HCT116 (cell line): ENCODE measurements at places on chromosomes 7 and 10. TPM values are rescaled to one million over a fixed set of nuclear protein-coding genes. Genes with fewer than 3 reads are reported as not detected.

DNA sequence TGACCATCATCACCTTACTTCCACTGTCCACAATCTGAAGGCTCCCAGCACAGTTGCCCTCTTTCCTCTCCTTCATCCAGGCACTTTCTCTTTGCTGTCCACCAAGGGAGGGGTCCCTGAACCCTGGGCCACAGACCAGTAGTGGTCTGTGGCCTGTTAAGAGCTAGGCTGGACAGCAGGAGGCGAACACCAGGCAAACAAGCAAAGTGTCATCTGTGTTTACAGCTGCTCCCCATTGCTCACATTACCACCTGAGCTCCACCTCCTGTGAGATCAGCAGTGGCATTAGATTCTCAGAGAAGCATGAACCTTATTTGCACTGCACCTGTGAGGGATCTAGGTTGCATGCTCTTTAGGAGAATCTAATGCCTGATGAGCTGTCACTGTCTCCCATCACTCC lies 27.7 kb downstream of the FZD1 start:
- peaks cover 16% of the 10 kb centered on the region; the same call in 1 of the 2 replicates for H3K27me3 ChIP-seq
- no peak for DNase-seq
- no peaks in the 10 kb centered on the region for H3K4me1 ChIP-seq
- no peak overlapping the region for H3K27ac ChIP-seq
- H3K4me3 ChIP-seq, result no peak overlapping the region
- H3K36me3 ChIP-seq, result no peaks in the 10 kb centered on the region

GRCh38 chr7:23298141-23298881 lies 828 bp upstream of the MALSU1 start:
- H3K4me1 ChIP-seq, result peaks cover 39% of the 10 kb centered on the region
- peak overlapping the region; percentile 81 for H3K27ac ChIP-seq
- peaks cover 7% of the 10 kb centered on the region; the same call in 1 of the 2 replicates for H3K36me3 ChIP-seq
- H3K27me3 ChIP-seq, result no peaks in the 10 kb centered on the region
- no peak for DNase-seq

- H3K27ac ChIP-seq, result no peak overlapping the region
- no peaks in the 10 kb centered on the region for H3K36me3 ChIP-seq
- DNase-seq, result no peak
- H3K27me3 ChIP-seq, result no peaks in the 10 kb centered on the region
- no peaks in the 10 kb centered on the region for H3K4me1 ChIP-seq
- no peak overlapping the region for H3K4me3 ChIP-seq
Observed at GRCh38 chr10:4652111-4653010, 173.6 kb upstream of the AKR1E2 start.

DNA sequence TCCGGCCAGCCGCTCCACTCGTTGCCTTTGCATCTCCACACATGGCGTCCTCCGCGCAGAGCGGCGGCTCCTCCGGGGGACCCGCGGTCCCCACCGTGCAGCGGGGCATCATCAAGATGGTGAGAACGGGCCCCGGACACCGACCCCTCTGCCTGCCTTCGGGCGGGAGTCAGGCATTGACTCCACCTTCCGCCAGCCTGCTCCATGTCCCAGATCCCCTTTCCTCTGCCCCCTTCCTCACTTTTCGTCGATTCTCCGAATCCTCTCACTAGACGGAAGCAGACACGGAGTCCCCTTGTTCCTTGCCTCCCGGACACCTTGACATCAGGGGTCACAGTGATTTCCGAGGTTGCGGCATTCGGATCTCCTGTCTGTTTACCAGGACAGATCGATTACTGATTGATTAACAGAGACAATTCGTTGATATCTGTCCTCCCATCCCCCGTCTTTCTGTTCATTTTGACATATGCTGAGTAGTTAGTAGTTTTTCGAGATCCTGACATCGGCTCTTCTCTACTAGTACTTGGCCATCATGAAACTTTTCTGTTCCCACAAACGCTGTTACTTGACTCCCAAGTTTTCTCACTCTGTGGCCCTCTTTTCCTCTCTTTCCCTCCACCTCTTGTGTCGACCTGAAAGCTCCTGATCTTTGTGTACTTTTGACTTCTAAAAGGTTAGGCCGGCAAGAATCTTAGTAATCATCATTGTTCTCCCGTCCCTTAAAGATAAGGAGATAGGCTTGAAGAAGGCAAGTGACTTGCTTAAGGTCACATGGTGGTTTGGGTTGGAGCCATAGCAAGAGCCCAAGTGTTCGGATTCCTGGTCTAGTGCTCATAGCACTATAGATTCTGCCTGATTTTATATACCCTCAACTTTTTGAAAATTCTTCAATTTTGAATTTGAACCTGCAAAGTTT lies 597 bp downstream of the SND1 start:
- peak overlapping the region; percentile 62 for H3K27ac ChIP-seq
- peaks cover 16% of the 10 kb centered on the region for H3K4me1 ChIP-seq
- no peaks in the 10 kb centered on the region for H3K27me3 ChIP-seq
- H3K36me3 ChIP-seq, result peaks cover 9% of the 10 kb centered on the region
- H3K4me3 ChIP-seq, result peak overlapping the region; percentile 98
- DNase-seq, result no peak

DNA sequence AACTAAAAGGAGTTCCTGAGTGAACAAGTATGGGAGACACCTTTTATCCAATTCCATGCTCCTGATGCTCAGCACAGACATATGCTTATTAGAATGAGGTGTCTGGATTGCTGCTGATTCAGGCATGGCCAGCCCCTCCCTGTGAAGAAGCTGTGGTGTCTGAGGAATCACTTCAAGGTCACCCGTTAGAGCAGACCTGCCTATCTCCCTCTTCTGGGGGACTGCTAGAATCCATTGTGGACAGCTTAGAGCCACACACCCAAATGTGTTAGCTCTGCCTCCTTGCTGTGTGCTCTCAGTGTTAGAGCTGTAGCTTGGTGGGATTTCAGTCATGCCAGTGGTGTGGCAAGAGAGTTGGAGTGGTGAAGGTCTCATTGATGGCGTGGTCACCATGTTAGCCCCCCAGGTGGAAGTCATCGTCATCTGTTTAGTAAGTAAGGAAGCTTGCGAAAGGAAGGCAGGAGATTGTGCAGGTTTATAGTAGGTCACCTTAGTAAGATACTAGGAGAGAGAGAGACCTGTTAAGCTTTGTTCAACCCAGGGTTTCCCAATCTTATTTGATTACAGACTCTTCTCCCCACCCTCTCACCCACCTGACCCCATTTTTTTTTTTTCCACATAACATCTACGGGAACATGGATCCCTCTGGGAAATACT lies 12.8 kb downstream of the PRXL2A start:
- H3K36me3 ChIP-seq, result no peaks in the 10 kb centered on the region
- no peak overlapping the region for H3K27ac ChIP-seq
- no peak overlapping the region for H3K4me3 ChIP-seq
- H3K4me1 ChIP-seq, result no peaks in the 10 kb centered on the region

DNA sequence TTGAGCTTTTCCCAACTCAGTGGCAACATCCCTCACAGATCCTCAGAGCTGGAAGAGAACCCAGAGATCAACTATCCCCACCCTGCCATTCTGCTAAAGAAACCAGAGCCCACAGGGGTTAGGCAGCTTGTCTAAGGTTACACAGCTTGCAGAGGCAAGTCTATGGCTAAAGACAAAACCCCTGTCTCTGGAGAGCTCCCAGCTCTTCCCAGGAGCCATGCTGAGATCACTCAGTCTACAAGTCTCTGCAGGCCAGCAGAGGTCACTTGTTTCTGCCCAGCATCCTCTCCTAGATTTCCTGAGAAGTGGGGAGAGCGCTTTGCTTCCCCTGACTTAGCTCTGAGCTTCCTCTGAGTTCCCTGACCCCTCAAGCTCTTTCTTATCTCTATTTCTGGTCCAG lies 28.5 kb upstream of the LOXL4 start:
- peaks cover 60% of the 10 kb centered on the region for H3K27me3 ChIP-seq
- H3K36me3 ChIP-seq, result no peaks in the 10 kb centered on the region
- H3K4me3 ChIP-seq, result no peak overlapping the region
- H3K27ac ChIP-seq, result no peak overlapping the region
- peaks cover 17% of the 10 kb centered on the region for H3K4me1 ChIP-seq

- no peak overlapping the region for H3K27ac ChIP-seq
- H3K4me3 ChIP-seq, result no peak overlapping the region
- H3K4me1 ChIP-seq, result peaks cover 23% of the 10 kb centered on the region
- no peaks in the 10 kb centered on the region for H3K36me3 ChIP-seq
Observed at GRCh38 chr10:73588656-73589055, 2.5 kb downstream of the USP54 start.

DNA sequence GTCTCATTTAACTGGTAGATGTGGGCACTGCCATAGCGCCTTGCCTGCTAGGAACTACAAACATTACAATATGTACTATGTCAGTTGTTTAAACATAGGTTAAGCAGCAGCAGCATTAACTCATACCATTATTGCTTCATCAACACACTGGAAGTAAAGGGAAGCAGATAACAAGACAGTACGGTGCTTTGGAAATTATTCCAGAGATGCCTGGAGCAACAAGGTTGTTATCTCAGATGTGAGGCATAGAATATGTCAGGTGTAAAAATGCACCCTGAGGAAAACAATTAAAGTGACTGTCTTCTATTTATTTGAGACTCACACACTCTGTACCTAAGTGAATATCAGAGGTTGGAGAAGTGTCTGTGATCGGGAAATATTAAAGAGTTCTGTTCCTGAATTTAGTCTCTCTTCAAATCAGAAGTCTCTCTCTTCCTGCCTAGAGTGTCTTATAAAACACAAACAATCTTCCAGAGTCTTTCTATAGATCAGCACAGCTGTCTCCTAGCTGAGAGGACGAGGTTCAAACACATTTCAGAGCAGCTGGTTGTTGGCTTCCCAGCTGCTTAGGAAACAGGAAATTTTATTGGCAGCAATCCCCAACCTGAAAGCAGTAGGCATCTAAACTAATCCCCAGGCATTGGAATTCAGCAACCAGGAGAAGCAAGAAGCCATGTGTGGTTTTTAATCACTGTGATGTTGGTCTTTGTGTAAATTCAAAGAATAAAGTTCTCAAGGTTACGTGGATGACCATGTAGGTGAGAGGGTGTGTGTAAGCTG lies 994.4 kb upstream of the LRRTM3 start:
- no peak overlapping the region for H3K4me3 ChIP-seq
- DNase-seq, result no peak
- no peaks in the 10 kb centered on the region for H3K36me3 ChIP-seq
- no peaks in the 10 kb centered on the region for H3K27me3 ChIP-seq
- no peaks in the 10 kb centered on the region for H3K4me1 ChIP-seq

DNA sequence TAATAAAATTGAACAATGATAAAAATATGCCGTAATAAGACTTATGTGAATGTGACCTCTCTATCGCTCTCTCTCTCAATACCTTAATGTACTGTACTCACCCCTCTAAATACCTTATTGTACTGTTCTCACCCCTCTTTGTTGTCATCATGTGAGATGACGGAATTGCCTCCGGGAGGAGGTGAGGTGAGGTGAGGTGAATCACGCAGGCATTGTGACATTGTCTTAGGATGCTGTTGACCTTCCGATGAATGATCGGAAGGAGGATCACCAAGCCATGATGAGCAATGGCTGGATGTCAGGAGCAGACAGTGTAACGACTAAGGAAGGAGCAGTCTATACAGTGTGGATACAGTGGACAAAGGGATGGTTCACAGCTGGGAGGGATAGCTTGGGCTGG lies 87.4 kb upstream of the FAM20C start:
- no peaks in the 10 kb centered on the region for H3K36me3 ChIP-seq
- peaks cover 20% of the 10 kb centered on the region for H3K27me3 ChIP-seq
- no peak overlapping the region for H3K27ac ChIP-seq
- peaks cover 9% of the 10 kb centered on the region for H3K4me1 ChIP-seq

- peaks cover 28% of the 10 kb centered on the region for H3K27me3 ChIP-seq
- H3K27ac ChIP-seq, result no peak overlapping the region
- H3K4me1 ChIP-seq, result no peaks in the 10 kb centered on the region
- no peaks in the 10 kb centered on the region for H3K36me3 ChIP-seq
Observed at GRCh38 chr7:55286666-55287065, 78.5 kb upstream of the LANCL2 start.

DNA sequence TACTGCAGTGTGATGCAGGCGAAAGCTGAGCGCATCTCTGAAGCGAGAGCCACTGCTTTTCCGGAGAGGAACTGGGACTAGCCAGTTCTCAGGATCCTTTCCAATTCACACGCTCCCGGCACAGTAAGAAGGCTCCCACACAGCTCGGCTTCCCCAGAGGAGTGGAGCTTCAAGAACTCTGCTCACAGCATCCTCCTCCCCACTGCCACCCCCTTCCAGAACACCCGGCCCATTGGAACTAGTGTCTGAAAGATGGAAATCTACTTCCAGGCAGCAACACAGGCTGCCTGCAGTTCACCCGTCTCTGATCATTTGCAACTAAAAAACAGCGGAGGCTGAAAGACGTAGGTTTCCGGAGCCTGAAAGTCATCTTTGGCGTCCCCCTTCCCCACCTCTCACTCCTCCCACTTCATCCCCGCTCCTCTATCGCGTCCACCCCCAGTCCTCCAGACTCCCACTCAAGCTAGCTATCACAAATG lies at the start of gene DGKB:
TSS of gene DGKB (minus strand) at position 163 of the 479 bp plus-strand sequence.
- DNase-seq, result no peak
- H3K4me1 ChIP-seq, result no peaks in the 10 kb centered on the region
- H3K4me3 ChIP-seq, result no peak within 1 kb of the TSS
- no peak within 1 kb of the TSS for H3K27ac ChIP-seq
- no peaks in the 10 kb centered on the region for H3K27me3 ChIP-seq

GRCh38 chr10:98910048-98910447 lies 325.6 kb downstream of the HPSE2 start:
- peaks cover 33% of the 10 kb centered on the region for H3K27me3 ChIP-seq
- DNase-seq, result no peak
- no peak overlapping the region for H3K27ac ChIP-seq

- H3K27me3 ChIP-seq, result peaks cover 43% of the 10 kb centered on the region
- H3K4me3 ChIP-seq, result no peak overlapping the region
- no peaks in the 10 kb centered on the region for H3K4me1 ChIP-seq
- H3K27ac ChIP-seq, result no peak overlapping the region
- no peak for DNase-seq
- H3K36me3 ChIP-seq, result no peaks in the 10 kb centered on the region
Observed at GRCh38 chr7:25303281-25304181, 75.2 kb upstream of the NPVF start.

- H3K36me3 ChIP-seq, result no peaks in the 10 kb centered on the region
- no peak overlapping the region for H3K27ac ChIP-seq
- DNase-seq, result no peak
- H3K4me1 ChIP-seq, result no peaks in the 10 kb centered on the region
- no peak overlapping the region for H3K4me3 ChIP-seq
Observed at GRCh38 chr7:6496842-6497636, 49.3 kb upstream of the DAGLB start.

- H3K4me1 ChIP-seq, result no peaks in the 10 kb centered on the region
- no peak for DNase-seq
- no peak overlapping the region for H3K4me3 ChIP-seq
- H3K27me3 ChIP-seq, result no peaks in the 10 kb centered on the region
Observed at GRCh38 chr7:84735677-84736076, 451.2 kb downstream of the SEMA3D start.

GRCh38 chr7:21587139-21587784 lies 44.4 kb downstream of the DNAH11 start:
- H3K27ac ChIP-seq, result no peak overlapping the region
- no peaks in the 10 kb centered on the region for H3K4me1 ChIP-seq
- no peaks in the 10 kb centered on the region for H3K36me3 ChIP-seq
- DNase-seq, result no peak

- DNase-seq, result no peak
- no peaks in the 10 kb centered on the region for H3K36me3 ChIP-seq
- H3K27me3 ChIP-seq, result no peaks in the 10 kb centered on the region
- no peaks in the 10 kb centered on the region for H3K4me1 ChIP-seq
Observed at GRCh38 chr10:46092524-46093081, 46.5 kb upstream of the MSMB start.

The GIMAP2 gene
- not detected for total RNA-seq

The ANKRD22 gene
- total RNA-seq, result 2.3 TPM

The CALN1 gene
- total RNA-seq, result 0.17 TPM
